Fibroblast of skin of abdomen (primary cell): ENCODE measurements at places on chromosomes 7 and 10.
A peak's percentile ranks its signal among the peaks of the same experiment; 100 is the strongest.

GRCh38 chr7:27142580-27143022, 880 bp downstream of the HOXA5 start:
- no peak for DNase-seq

GRCh38 chr7:133746305-133746704, 380.8 kb upstream of the LRGUK start:
- DNase-seq: no peak

DNA sequence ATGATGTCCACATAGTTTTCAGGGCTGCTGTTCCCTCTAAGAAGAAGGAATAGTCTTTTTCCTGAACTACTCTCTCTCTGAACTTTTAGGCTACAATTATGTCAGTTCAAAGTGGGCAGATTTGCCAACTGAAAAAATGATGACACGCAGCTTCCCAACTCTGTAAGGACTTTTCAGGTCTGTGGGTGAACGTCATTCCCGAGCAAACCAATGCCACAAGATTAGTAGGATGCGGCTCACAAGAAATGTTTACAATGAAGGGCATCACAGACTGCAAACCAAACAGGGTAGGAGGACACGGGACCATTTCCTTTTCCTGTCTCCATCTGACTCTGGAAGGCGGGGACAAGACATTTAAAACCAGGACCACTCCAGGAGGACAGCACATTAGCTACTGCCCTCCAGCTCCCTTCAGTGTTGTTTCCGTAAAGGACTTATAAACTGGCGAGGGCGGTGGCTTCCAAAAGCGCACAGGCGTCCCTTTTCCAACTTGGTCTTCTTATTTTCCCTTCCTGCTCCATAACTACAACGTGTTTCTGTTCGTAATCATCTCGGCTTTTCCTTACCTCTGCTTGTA, 539 bp upstream of the MKLN1 start:
- DNase-seq: peak; percentile 58

GRCh38 chr7:22333680-22334141, 23.2 kb downstream of the RAPGEF5 start:
- no peak for DNase-seq

DNA sequence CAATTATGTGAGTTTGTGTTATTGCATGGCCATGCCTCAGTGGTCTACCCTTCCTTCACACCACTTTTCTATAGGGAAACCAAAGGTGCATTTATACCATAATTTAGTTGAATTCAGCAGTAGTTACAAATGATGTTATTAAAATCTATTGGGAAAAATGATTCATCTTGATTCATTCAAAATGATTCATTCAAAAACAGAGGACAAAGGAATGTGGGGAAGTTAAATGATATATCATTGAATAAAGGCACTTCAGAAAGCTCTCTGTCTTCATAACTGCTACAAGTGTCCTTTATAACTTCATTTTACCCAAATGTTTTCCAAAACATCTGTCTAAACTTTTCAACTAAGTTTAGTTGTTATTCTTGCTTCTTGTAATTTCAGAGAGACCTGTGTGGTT, 722.9 kb downstream of the GRM8 start:
- DNase-seq: peak; percentile 21

DNA sequence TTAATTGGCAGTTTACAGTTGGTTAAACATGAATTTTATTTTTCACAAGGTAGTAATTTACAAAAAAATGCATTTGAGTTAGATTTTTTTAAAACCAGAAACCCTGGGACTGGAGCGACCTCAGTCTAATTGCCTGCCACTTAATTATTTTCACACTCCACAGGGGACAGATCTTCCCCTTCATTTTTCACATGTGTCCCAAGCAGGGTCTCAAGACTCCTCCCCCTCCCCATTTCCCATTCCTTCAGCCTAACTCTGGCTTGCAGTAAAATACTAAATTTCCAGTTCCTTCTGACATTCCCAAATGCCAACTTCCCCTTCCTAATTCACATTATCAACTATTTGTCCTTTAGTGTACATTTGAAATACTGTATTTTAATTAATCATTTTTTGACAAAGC, 948 bp downstream of the ZNF138 start:
- DNase-seq: no peak

- no peak for DNase-seq
These were observed 511.9 kb upstream of the ZMIZ1 start for GRCh38 chr10:78556705-78557432.

DNA sequence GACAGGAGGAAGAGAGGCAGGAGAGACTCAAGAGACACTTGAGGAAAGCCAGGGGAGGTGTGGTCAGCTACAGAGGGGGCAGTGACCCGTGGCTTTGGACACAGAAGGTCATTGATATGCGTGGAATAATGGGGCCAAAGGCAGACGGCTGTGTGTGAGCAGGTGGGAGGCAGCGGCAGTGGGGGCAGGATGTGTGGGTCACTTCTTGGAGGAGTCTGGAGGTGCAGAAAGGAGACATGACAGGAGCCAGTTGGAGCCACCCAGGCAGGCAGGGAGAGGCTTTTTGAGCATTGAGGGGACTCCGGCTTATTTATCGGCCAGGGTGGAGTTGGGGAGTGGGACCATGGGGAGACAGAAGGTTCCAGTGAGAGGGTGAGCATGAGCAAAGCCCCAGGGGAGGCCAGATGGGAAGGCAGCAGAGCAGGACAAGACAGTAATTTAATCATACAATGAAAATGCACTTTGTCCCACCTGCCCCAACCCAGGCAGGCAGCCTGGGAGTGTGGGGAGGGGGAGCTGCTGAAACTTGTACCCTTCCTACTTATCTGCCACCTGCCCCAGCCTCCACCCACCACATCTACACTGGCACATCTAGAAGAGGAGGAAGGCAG, 5.0 kb downstream of the LDB3 start:
- no peak for DNase-seq

GRCh38 chr10:72511459-72511858, 114.4 kb downstream of the MICU1 start:
- no peak for DNase-seq

GRCh38 chr10:130857631-130858295, 453.8 kb downstream of the TCERG1L start:
- DNase-seq: no peak

- peak; percentile 59 for DNase-seq
These were observed at the start of gene MEOX2 for GRCh38 chr7:15686295-15686956. TSS of gene MEOX2 (minus strand) at chr7:15686683. CDS start at chr7:15686402, 281 bp downstream.

DNA sequence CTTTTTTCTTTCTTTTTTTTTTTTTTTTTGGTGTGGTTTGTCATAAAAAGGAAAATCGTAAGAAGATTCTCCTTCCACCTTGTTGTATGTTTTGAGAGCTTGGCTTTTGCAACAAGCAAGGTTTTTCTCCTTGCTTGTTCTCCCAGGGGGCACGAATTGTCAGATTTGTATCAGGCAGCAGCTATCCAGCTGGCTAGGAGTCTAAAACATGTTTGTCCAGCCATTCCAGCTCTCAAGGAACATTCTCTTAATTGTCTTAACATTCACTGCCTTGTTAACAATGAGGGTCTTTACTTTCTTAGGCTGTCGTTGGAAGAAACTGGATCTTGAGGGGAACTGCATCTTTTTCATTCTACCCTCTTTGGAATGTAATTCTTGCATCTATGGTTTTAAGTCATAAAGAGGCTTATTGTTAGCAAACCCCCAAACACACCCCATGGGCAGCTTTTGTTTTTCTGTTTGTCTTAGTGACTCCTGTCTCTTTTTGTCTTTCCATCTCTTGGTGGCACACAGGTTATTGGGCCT, 14.6 kb downstream of the SHTN1 start:
- no peak for DNase-seq

DNA sequence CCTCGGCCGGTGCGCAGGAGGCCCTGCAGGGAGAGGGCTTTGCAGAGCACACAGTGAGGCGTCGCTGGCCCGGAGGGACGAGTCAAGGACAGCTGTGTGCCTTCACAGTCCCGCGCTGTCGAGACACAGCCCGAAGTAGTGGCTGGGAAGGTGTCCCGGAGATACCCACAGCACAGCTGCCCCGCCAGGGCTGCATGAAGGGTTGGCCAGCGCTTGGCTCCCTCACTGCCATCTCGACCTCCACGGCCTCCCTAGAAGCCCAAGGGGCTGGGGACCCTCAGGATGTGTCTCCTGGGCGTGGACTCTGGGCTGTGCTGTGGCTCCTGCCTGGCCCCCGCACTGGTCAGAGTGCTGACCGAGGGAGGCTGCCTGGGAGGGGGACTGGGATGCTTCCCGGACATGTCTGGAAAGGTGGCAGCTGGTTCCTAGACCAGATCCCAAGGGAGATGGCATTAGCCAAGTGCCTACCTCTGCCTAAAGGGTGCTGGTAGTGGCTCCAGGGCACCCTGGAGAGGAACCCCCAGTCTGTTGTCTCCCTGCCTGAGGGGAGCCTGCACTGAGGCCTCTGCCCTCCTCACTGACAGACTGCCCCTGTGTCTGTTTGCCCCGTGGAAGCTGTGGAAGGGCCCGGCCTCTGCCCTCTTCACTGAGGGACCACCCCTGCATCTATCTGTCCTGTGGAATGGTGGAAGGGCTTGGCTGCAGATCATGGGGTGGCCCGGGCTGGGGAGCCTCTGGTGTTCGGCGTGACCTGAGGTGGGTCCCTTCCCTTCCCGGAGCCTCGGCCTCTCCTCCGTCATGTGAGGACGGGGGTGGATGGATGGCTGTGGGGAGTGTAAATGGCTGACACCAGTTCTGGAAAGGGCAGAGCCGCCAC, 5.8 kb downstream of the ELFN1 start:
- no peak for DNase-seq

- no peak for DNase-seq
These were observed 227.7 kb downstream of the MGMT start for GRCh38 chr10:129694691-129695243.

- DNase-seq: no peak
These were observed 27.2 kb downstream of the PWWP2B start for GRCh38 chr10:132423966-132424861.

GRCh38 chr7:107068156-107068555, 23.7 kb downstream of the PRKAR2B start:
- DNase-seq: peak; percentile 38

- no peak for DNase-seq
These were observed 289.2 kb upstream of the NRP1 start for GRCh38 chr10:33623669-33624068.

- peak; percentile 89 for DNase-seq
These were observed 151.3 kb downstream of the HGF start for GRCh38 chr7:81618396-81619014.

DNA sequence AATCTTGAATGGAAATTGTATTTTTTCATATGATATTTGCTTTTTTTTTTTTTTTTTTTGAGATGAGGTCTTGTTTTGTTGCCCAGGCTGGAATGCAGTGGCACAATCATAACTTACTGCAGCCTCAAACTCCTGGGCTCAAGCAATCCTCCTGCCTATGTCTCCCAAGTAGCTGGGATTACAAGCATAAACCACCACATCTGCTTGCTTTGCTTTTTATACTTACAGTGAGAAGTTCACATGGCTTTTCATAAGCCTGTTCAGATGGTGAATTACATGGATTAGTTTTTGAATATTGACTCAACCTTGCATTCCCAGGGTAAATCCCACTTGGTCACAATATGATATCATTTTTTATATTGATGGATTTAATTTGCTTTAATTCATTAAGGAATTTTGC, 22.0 kb downstream of the LRRD1 start:
- peak; percentile 23 for DNase-seq

DNA sequence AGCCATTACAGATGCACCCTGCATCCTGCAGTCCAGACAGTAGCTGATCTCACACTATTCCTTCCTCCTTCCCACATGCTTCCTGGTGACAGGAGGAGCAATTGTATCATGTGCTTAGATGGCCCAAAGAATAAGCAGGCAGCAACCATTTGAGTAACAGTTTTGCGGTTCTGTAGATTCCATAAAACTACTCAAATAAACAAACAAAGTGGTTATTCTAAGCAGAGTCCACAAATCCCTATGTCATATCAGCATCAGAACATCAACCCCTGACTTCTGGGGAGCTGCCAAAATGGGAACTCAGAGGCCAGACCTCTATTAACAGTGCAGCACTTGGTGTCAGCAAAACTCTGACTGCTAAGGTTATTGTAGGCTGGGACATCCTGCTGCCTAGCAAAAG, 226.0 kb downstream of the SORCS1 start:
- no peak for DNase-seq

GRCh38 chr7:138170959-138171703, 94.9 kb downstream of the AKR1D1 start:
- DNase-seq: no peak

DNA sequence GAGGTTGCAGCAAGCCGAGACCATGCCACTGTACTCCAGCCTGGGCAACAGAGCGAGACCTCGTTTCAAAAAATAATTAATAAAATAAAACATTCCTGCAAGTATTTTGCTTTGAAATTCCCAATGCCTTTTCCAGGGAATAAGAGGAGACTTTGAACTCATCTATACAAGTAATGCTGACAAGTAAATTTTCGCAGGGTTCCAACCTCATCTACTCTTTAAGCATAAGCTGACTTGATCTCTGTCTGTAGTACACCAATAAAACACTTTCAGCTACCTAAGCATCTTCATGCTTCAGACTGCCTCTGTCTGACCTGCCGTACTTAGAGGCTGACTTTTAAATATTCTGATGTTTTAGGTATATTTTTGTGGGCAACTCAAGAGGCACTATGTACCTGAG, 13.7 kb upstream of the BEND7 start:
- no peak for DNase-seq

DNA sequence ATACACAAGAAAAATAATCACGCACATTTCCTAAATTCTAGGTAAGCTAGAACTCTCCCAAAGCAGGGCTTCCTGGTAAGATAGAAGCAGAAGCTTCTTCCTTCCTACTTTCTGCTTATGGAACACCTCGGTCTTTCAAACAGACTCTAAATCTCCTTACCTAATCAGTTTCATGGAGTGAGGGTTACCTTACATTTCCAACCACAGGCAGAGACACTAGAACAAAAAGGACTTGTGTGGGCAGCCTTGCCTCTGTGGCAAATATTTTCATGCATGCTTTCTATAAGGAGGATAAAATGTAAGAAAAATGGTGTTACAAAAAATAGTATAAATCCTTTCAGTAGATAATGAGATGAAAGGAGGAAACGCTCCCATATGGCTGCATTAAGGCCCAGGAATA, 386.3 kb upstream of the SMIM30 start:
- DNase-seq: no peak

GRCh38 chr7:150988230-150989226, 2.3 kb upstream of the NOS3 start:
- DNase-seq: peak; percentile 24

- no peak for DNase-seq
These were observed 460.5 kb upstream of the GHITM start for GRCh38 chr10:83678850-83679249.

GRCh38 chr10:127989481-127990012, 82.6 kb downstream of the PTPRE start:
- DNase-seq: no peak

- no peak for DNase-seq
These were observed 661.1 kb downstream of the PCDH15 start for GRCh38 chr10:54139819-54140428.

DNA sequence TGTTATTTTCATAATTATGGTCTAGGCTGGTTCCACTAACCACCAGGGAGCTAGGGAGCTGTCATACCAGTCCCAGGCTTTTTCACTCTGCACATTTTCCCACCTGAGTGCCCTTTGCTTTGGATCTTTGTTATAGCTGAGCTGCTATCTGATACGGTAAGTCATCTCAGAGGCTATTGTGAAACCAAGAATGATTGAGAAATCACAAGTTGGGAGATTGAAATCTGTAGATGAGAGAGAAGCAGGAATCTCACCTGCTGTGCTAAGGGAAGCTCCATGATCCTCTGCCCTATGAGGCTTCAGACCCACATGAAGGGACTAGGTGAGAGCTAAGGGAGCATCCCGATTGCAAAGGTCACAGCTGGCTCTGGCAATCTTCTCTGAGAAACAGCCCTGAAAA, 307.8 kb downstream of the REEP3 start:
- DNase-seq: peak; percentile 11
